ENCODE measurements at places on chromosomes 2 and 18.

DNA sequence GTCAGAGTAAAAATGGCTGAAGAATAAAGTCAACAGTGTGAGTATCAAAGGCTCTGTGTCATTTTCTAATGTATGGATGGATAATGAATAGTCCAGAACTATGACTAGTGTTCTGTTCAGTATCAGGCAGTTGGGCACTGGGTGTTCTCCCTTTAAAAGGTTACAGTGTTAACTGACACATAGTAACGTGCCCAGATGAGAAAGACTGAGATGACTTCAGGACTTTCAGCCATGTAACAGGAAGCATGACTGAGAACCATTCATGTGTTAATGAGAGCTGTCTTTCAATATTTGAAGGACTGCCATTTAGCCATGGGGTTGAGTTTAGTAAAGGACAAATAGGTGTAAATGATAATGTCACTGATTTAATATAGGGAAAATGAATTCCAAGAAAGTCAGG, 187.1 kb downstream of the GULP1 start:
- DNase-seq, result peak; percentile 35

GRCh38 chr2:109375131-109375561, 238.6 kb downstream of the SEPTIN10 start:
- DNase-seq, result no peak

- no peak for DNase-seq
Measured at GRCh38 chr2:140600116-140600515, 1530.7 kb downstream of the LRP1B start.

GRCh38 chr18:59282341-59282740, 9.1 kb upstream of the RAX start:
- no peak for DNase-seq

DNA sequence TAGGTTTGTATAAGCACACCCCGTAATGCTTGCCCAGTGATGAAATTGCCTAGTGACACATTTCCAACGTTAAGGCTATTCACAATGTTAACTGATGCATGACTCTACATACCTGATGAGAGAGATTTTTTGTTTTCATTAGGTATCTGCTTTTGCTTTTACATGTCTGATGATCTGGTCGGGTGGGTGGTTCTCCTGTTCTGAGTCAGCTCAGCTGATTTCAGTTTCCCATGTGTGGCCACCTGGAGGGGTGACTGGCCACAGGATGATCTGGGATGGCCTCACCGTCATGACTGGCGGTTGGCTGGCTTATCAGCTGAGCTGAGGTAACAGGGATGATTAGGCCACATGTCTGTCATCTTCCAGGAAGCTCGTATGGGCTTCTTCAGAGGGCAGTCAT, 33.8 kb upstream of the ACYP2 start:
- peak; percentile 76 for DNase-seq

- DNase-seq, result no peak
Measured at GRCh38 chr18:2468051-2468450, 103.3 kb downstream of the METTL4 start.

- no peak for DNase-seq
Measured at GRCh38 chr2:94997981-94998930, 27.3 kb upstream of the MAL start.

- no peak for DNase-seq
Measured at GRCh38 chr2:147623328-147623727, 221.5 kb upstream of the ACVR2A start.

GRCh38 chr18:46480226-46480625, 176.8 kb downstream of the LOXHD1 start:
- no peak for DNase-seq

GRCh38 chr2:85662899-85663593, 5.0 kb downstream of the SFTPB start:
- no peak for DNase-seq

DNA sequence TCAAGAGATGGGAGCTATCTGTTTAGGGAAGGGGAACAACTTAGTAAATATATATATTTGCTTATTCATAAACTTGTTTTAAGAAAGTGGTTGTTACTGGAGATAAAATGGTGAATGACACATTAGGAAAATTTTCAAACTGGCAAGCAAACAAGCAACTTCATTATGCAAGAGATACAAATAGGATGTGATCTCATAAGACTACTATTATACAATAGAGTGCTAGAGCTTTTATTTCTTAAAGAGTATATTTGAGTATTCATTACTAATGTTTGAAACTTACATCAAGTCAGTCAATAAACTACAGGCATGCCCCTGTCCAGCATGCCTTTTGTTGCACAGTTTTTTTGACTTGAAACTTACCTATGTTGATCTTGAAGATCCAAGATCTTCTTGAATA, 355.2 kb upstream of the KCNJ3 start:
- DNase-seq, result no peak

DNA sequence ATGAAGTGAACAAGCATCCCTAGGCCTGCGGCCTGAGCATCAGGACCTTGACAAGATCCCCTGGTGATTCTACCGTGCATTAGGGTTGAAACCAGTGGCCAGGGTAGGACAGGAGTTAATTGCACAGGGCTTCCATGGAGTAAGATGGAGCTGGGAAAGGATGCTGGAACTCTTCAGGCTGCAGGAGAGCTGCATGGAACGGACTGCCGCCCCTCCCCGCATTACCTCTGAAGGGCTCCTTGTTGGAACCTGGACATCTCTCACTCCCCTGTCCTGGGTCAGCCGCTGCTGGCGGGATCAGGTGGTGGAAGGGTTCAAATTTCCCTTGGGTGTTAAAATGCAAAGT, 156.6 kb upstream of the ID2 start:
- DNase-seq, result no peak

GRCh38 chr2:241157841-241158545, 7.7 kb downstream of the PPP1R7 start:
- no peak for DNase-seq

DNA sequence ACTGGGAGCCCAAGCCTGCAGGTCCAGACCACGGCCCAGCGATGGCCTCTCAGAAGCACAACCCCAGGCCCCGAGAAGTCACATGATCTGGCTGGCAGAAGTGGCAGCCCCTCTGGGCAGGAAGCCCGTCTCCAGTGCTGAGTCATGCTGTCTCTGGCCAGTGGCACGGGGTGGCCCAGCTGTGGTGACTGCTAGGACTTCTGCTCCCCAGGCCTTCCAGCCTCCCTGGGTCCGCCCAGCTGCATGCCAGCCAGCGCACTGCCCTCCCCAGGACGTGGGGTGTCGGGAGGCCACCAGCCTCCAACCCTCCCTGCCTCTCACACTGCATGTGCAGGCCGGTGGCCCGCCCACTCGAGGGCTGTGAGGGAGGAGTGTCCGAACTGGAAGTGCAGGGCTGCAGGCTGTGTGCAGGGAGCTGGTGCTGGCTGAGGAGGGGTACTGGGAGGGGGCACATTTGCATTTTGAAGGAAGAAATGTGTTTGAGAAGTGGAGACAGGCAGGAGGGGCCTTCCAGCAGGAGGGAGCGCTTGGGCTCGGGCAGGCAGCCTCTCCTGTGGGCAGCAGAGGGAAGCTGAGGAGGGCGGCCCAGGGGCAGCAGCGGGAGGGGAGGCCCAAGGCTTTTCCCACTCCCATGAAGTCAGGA, 17.0 kb upstream of the HPCAL1 start:
- peak; percentile 37 for DNase-seq

DNA sequence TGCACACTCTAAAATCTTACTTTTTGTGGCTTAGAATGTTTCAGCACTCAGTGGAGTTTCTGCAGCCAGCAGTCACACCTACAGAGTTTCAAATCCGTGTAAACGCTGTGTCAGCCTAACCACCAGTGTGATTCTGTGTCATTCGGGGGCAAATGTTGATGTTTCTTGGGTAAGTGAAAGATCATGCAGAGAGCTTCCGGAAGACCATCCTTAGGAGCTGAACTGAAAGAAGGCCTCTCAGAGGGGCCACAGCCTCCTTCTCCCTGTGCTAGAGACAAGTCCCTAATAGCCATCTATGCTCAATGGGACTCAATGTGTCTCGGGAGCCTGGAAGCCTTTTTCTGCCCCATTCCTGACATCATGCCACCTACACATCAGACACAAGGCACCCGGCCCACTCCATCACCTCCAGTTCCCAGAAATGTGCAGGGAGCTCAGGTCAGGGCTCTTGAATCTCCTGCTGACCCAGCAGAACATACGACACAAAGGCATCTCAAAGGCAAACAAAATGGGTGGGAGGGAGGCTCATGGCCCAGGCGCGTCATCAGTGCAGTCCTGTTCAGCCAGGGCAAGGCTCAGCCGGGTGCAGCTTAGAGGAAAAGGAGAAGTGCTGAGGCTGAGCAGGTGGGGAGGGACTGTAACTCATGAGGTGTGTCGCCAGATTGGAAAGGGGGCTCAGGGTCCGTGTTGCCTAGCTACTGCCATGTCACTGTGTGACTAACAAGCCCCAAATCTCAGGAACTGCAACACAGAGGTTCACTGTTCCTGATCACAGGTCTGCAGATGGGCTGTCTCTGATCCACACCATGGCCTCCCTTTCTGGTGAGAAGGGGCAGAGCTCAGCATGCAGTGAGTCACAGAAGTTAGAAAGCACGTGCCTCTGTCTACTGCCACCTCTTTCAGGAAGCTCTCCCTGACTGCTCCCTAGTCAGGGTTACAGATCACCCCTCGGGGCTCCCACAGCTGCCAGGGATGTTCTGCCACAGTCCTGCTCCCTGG, 82.0 kb downstream of the SMAD7 start:
- DNase-seq, result no peak

GRCh38 chr2:153891051-153891450, 19.3 kb downstream of the GALNT13 start:
- no peak for DNase-seq

- DNase-seq, result peak; percentile 29
Measured at GRCh38 chr18:45110577-45111501, 430.2 kb downstream of the SETBP1 start.

DNA sequence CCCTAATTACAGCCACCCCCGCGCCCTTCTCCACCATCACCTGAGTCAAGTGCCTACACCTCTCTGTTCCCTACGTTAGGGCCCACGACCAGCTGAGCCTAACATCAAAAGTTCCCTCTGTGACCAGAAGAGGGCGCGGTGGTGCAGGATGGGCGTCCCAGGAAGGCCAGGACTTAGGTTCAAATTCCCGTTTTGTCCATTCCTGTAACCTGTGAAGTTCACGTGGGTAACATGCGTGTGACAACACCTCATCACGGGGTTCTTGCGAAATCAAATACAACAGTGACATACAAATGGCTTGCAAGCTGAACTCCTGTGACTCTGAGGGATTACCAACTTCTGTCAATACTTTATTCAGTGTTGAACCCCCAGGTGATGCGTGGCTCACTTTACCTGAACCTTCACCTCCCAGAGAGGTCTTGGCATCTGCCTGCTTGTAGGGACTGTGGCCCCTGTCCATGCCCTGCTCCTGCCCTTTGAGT, 207.9 kb downstream of the ARL4C start:
- peak; percentile 31 for DNase-seq

DNA sequence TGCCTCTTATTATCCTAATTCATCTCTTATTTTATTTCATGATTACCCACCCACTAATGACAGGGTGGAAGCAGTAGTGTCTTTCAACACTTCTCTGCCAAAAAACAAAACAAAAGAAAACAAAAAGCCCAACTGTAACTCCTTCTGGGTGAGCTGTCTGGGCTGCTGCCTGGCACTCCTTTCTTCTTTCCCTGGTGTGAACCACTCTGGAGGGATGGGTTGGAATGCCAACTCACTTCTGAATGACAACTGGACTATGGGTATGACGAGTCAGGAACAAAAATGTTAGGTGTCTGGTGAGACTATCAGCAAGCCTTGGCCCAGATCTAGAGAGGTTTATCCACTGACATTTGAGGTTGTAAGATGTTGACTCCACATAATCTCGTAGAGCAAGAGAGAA, 88.3 kb upstream of the ITGB6 start:
- no peak for DNase-seq

- DNase-seq, result no peak
Measured at GRCh38 chr2:64819361-64819760, 165.6 kb upstream of the SERTAD2 start.

DNA sequence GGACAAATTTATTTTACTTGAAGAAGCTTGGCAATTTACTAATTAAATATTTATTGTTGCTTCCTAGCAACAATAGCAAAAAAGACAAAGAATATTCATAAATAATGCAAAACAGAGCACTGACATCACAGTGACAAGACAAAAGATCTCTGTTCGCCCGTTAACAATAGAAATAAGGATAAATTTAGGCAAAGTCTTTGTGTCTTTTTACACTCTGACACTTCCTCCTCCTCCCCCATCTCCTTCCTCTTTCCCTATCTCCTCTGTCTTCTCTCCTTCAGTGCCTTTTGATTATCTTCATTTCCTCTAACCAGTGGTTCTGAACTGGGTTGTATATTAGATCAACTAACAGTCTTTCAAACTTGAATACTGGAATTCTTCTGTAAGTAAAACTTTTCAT, 808.4 kb downstream of the ERBB4 start:
- DNase-seq, result no peak

DNA sequence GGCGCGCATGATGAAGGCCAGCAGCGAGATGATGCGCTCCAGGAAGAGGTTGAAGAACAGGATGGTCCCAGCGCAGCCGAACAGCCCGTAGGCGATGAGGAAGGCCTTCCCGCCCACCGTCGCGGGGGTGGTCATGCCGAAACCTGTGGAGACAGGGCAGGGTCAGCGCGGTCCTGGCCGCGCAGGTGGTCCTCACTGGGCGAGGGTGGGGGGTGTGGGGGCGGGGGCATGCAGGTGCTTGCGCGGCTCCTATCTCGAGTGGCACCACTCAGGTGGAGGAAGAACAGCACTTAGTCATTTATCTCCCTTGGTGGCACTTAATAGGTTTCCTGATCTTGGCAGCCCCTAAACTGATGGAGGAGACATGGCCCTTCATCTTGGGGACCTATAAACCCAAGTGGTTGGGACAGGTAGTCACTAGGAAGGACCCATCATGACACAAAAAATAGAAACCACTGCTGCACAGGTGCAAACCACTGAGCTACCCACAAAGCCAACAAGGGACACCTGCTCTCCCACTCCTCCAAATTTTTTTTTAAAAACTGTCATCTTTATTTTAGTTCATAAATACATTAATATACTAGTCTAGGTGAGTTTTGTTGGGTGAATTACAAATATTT, 118.8 kb downstream of the MSH2 start:
- no peak for DNase-seq

GRCh38 chr2:21310493-21310892, 186.7 kb downstream of the TDRD15 start:
- no peak for DNase-seq

DNA sequence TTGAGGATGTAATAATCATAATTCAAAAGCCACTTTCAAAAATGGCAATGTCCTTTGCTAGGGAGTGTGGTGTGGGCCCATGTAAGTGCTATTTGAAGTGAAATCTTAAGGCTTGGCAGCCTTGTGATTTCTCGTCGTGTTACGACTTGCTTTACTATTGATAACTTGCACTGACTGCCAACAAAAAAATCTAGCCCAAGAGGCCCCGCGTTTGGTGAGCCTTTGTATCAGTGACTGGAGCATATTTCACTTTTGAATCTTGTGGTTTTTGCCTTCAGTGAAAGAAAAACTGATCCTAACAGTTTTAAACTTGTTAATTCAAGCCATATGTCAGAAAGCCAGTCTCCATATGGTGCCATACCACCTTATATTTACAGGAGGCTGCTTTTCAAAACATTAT, 248.0 kb downstream of the TMEM182 start:
- DNase-seq, result no peak

GRCh38 chr2:191059308-191059707, 45.3 kb upstream of the STAT1 start:
- no peak for DNase-seq

All from NCI-H345 (cell line).